ENCODE measurements at places on chromosomes 4 and X.

- DNase-seq, result no peak
These were observed 214.4 kb upstream of the PPP1R2C start for GRCh38 chrX:42992199-42992943.

DNA sequence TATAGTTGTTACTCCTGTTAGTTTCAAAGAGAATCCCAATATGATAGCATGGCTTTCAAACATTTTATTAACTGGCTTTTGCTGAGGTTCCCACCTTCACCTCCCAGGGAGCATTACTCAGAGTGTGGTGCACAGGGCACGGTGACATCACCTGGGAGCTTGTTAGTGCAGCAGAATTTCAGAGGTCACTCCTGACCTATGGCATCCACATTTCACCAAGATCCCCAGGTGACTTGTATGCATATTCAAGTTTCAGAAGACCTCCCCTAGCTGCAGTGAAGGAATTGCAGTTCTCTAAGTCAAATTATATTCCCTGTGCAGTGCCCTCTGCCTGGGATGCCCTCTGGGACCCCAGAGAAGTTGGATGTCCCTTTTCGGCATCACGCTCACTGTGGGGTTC, 29.7 kb upstream of the LNX1 start:
- DNase-seq, result no peak

DNA sequence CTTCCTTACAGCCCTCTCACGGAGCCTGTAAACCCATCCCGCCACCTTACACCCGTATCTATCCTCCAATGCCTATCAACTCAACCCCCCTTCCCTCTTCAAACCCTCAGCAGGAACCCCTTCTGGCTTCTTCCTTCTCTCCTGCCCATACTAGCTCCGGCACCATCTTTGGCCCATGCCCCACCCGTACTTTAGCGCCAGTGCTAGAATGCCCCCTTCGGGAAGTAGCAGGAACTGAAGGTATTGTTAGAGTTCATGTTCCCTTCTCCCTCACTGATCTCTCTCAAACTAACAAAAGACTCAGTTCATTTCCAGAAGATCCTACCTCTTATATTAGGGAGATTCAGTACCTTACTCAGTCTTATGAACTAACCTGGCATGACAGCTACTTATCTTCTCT, 2.7 kb upstream of the UGT2B15 start:
- DNase-seq, result no peak

DNA sequence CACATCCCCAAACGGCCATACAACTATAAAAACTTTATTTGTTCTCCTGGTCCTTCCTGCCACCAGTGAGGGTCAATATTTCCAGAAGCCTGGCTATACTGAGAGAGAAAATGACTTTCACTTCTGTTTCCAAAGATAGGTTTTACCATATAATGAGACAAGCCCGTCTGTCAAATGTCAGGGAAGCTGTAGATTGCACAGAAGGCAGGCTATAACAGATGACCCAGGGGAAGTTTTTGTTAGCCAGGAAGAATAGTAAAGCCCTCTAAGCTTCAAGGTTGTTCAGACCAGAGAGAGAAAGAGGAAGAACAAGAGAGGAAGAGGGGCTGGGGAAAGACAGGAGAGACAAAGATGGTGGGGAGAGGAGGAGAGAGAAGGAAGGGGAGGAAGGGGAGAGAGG, 217.5 kb downstream of the GBA3 start:
- no peak for DNase-seq

- DNase-seq, result no peak
These were observed 451.5 kb upstream of the FAM241A start for GRCh38 chr4:111693758-111694157.

DNA sequence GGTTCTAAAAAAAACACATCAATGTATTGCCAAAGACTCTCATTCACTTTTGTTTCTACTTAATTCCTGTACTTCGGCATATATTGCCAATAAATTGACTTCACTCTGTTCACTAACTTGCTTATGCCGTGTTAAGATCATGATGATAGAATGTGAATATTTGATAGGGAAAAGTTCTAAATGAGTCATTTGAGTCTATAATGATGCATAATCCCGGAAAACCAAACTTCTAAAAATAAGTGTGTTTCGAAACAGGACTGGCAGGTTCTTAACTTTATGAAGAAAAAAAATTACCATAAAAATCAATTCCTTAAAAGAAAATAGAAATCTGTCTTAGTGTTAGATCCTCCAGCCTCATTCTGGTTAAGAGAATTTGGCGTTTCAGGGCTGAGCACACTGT, 387.5 kb upstream of the FTHL17 start:
- DNase-seq, result no peak

- DNase-seq, result no peak
These were observed 18.0 kb downstream of the DDX3X start for GRCh38 chrX:41351923-41352322.

- DNase-seq, result no peak
These were observed 1190.4 kb downstream of the TECRL start for GRCh38 chr4:63218856-63219255.

GRCh38 chrX:114134465-114134864, 449.4 kb upstream of the HTR2C start:
- no peak for DNase-seq

- DNase-seq, result no peak
These were observed 94.5 kb upstream of the EOLA2 start for GRCh38 chrX:150032742-150033141.

DNA sequence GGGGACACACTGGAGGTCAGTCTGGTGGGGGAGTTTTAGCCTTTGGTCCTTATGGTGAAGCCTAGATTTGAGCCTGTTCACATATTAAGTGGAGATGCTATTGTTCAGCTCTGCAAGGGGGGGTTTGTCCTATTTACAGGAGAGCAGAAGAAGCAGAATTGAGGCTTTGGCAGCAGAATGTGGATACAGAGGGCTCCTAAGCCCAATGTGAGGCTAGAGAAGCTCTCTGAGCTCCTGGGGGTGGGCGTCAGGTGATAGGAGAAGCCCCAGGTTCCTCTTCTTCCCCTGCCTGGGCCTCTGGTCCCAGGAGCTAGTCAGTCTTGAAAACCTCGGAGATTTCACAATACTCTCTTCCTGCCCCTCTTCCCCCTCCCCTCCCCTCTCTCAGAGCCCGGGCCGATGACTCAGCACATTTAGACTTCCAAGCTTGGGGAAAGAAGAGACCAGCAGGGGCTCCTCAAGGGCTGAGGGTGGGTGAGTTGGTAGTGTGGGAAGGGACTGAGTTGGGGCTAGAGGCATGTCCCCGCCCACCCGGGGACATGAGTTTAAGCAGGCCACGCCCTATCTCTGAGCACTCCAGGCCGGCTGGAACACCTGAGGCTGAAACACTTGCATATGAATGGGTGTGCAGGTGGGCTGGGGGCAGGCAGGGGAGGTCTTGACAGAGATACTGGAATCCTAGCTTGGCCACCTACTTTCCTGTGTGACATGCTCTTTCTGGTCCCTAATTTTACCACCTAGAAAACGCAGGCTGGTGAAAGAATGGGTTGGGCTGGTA, 3.4 kb downstream of the TFE3 start:
- DNase-seq, result peak; percentile 40

- DNase-seq, result no peak
These were observed 126.2 kb upstream of the ZDHHC15 start for GRCh38 chrX:75648803-75649588.

- no peak for DNase-seq
These were observed 314 bp downstream of the P2RY8 start for GRCh38 chrX:1536712-1537030.

DNA sequence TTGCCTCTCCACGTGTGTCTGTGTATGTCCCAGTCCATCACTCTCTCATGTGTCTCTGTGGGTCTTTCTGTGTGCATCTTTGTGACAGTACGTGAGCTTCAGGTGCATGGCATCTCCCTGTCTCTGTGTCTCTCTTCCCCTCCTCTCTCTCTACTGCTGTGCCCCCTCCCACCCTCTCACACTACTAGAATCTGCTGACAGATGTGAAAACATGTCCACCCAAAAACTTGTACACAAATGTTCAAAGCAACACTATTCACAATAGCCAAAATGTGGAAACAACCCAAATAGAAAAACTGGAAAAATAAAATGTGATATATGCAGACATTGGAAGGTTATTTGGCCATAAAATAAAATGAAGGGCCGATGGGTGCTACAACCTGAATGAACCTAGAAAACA, 10.0 kb downstream of the EVC start:
- DNase-seq, result no peak

DNA sequence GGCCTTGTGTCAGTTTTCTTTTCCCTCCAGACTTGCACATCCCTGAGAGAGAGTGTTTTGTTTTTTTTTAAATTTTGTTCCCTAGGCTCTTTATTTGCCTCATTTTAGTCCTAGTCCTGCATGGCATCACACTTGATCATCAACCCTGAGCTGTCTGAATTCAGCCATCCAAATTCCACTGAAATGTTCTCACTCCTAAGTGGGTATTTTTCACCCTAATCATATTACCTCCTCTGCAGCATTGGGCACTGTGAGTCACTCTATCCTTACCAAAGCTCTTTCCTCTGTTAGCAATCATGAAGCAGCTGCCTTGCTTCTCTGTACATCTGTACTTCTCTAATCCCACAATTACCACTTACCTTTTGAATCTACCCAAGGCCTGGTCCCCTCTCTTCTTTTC, 356.6 kb upstream of the MAGEB2 start:
- DNase-seq, result no peak

- no peak for DNase-seq
These were observed 5.9 kb upstream of the HSD17B10 start for GRCh38 chrX:53440101-53440500.

GRCh38 chr4:38292529-38292928, 332.3 kb downstream of the PTTG2 start:
- no peak for DNase-seq

DNA sequence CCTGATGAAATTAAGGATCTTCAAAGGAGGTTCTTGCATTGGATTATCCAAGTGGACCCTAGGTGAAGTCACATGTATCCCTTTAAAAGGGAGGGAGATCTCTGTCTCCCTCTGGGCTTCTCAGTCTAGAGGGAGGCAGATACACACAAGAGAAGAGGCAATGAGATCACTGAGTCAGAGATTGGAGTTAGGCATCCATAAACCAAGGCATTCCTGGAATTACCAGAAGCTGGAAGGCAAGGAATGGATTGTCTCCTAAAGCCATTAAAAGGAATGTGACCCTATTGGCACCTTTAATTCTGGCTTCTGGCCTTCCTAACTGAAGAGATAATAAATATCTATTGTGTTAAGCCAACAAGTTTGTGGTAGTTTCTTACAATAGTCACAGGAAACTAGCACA, 383.2 kb downstream of the PACRGL start:
- DNase-seq, result no peak

GRCh38 chr4:76354517-76355473, 48.3 kb downstream of the STBD1 start:
- no peak for DNase-seq

- no peak for DNase-seq
These were observed 68.3 kb downstream of the LARP7 start for GRCh38 chr4:112704991-112705845.

DNA sequence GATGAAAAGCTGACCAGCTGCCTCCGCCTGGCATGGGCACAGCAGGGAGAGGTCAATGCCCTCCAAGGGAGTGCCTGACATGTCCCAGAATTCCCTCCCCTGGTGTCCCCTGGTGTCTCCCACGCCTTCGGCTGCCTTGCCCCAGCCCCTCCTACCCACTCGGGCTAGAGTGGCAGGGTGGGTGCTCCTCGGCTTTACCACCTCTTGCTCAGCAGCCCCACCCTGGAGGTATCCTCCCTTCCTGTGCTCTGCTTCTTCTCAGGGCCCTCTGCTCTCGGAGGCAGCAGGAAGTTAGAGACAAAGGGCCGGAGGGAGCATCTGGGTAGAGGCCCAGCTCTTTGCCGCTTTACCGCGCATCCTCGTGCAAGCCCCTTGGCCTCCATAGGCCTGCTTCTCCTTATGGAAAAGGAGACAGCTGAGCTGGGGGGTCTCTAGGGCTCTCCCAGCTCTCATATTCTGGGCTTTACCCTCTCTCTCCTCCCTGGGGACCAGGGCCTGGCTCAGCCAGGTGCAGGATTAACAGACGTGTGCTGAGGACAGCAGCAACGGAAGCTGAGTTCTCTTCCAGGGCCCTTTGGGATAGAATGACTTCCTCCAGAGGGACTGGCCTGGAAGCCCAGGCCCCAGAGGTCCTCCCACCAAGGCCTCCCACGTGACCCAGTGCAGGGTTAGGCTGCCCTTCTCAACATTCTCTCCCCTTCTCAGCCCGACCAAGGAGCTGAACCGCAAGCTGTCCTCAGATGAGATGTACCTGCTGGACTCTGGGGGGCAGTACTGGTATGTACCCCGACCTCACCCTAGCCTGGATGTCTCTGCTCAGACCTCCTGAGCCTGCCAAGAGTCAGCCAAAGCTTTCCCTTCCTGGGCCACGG, 17.2 kb downstream of the XPNPEP2 start:
- DNase-seq, result no peak

- DNase-seq, result no peak
These were observed 171.2 kb downstream of the AMELX start for GRCh38 chrX:11464380-11464779.

DNA sequence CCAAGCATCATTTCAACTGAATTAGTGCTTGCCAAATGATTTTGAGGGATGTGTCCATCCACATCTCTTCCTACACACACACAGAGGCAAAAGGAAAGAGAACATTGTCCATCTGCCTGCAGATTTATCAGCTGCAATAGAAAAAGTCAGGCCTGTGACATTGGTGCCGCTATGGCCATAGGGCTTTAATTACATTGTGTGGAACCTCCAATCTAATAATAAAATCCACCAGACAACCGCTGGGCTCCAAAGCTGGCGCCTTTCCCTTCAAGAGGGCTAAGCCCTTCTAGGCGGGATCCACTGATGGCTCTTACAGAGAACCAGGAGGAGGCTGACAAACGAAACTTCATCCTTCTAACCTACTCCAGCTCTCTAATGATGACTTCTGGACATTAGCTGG, 60.6 kb downstream of the PHOX2B start:
- no peak for DNase-seq

- no peak for DNase-seq
These were observed 477.6 kb upstream of the INTU start for GRCh38 chr4:127155116-127155515.

GRCh38 chr4:48958582-48958981, 27.5 kb upstream of the CWH43 start:
- DNase-seq, result no peak

DNA sequence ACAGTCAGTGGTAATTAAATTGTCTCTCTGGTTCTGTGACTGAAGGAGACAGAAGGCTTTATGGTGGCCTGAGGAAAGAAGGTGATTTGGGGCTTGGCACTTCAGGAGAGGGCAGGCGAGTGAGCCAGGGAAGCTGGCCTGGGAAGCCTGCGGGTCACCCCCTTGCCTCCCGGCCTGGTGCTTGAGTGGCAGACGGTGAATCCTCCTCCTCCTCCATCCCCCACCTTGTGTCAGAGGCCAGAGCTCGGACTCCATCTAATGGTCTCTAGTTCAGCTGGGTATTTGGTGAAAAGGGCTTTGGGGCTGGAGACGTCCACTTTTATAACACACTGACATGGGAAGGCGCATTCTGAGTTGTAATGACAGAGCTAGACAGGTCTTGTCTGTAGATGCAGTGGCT, 8.7 kb downstream of the TMEM187 start:
- DNase-seq, result no peak

- no peak for DNase-seq
These were observed 22.8 kb downstream of the GABRB1 start for GRCh38 chr4:47054130-47054529.
